WTC11 (cell line): ENCODE measurements at places on chromosomes 7 and 10.

GRCh38 chr7:6917258-6917657 is 91.2 kb upstream of the CCZ1B start:
- H3K4me3 ChIP-seq = no peak overlapping the region
- no peak overlapping the region for H3K27ac ChIP-seq
- H3K27me3 ChIP-seq = peaks cover 11% of the 10 kb centered on the region
- no peak for DNase-seq

DNA sequence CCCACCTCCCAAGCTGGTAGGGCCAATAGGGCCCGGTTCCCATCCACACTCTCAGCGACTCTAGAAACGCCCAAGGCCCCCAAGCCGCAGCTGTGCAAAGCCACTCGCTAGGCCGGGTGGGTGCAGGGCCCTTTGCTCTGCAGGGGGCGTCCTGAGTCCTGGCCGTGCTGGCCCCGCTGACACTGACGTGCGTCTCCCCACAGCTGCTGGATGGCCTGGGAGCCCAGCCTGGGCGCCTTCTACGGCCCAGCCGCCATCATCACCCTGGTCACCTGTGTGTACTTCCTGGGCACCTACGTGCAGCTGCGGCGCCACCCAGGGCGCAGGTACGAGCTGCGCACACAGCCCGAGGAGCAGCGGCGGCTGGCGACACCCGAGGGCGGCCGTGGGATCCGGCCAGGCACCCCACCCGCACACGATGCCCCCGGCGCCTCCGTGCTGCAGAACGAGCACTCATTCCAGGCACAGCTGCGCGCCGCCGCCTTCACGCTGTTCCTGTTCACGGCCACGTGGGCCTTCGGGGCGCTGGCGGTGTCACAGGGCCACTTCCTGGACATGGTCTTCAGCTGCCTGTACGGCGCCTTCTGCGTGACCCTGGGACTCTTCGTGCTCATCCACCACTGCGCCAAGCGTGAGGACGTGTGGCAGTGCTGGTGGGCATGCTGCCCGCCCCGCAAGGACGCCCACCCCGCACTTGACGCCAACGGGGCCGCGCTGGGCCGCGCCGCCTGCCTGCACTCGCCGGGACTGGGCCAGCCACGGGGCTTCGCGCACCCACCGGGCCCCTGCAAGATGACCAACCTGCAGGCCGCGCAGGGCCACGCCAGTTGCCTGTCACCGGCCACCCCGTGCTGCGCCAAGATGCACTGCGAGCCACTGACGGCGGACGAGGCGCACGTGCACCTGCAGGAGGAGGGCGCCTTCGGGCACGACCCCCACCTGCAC is 31.6 kb upstream of the KNDC1 start:
- DNase-seq = no peak
- H3K36me3 ChIP-seq = no peaks in the 10 kb centered on the region
- no peaks in the 10 kb centered on the region for H3K4me1 ChIP-seq
- H3K27ac ChIP-seq = no peak overlapping the region
- H3K4me3 ChIP-seq = no peak overlapping the region
- no peaks in the 10 kb centered on the region for H3K27me3 ChIP-seq

GRCh38 chr10:119177708-119178371 is 772 bp downstream of the PRDX3 start:
- peak overlapping the region; percentile 99 for H3K4me3 ChIP-seq
- H3K27me3 ChIP-seq = no peaks in the 10 kb centered on the region
- DNase-seq = no peak
- peaks cover 10% of the 10 kb centered on the region for H3K4me1 ChIP-seq

- DNase-seq = no peak
- H3K36me3 ChIP-seq = no peaks in the 10 kb centered on the region
- H3K27ac ChIP-seq = no peak overlapping the region
- no peak overlapping the region for H3K4me3 ChIP-seq
- H3K4me1 ChIP-seq = peaks cover 8% of the 10 kb centered on the region
- H3K27me3 ChIP-seq = no peaks in the 10 kb centered on the region
These were observed 40.2 kb upstream of the PROSER2 start for GRCh38 chr10:11782793-11783557.

GRCh38 chr10:49579621-49580020 is 30.5 kb upstream of the SLC18A3 start:
- no peak overlapping the region for H3K27ac ChIP-seq
- DNase-seq = no peak
- peaks cover 4% of the 10 kb centered on the region; the same call in 1 of the 2 replicates for H3K4me1 ChIP-seq

DNA sequence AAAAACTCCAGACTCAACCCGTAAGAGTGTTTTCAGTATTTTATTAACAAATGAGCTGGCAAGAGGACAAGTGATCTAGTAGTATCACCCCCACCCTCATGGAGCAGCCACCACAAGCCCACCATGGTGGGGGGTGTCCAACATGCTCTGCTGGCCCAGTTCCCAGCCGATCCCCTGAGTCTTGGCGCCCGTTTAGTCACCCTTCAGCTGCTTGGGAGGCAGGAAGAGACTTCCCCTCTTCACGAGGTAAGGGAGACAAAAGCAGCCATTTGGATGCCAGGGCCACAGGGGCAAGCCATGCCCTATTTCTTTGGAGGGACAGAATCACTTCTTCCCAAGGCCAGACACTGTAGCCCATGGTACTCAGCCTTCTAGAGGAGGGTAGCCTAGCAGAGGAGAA is 54.1 kb downstream of the NOD1 start:
- no peak overlapping the region for H3K4me3 ChIP-seq
- no peak for DNase-seq
- no peaks in the 10 kb centered on the region for H3K27me3 ChIP-seq
- peaks cover 6% of the 10 kb centered on the region; the same call in 1 of the 2 replicates for H3K36me3 ChIP-seq
- no peak overlapping the region for H3K27ac ChIP-seq

DNA sequence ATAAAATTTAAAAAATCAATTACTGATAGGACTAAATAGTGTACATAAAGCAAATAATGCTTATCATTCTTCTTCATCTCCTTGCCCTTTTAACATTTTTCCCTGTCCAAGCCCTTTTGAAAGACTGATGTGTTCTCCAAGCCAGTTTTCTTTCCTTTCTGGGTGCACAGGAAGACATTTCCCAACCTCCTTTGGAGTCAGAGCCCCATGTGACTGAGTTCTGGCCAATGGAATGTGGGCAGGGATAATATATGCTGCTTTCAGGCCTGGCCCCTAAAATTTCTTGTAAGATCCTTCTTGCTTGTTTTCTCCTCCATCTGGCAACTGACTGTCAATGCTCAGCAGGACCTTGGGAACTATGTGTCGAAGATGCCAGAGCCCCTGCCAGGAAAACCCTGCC is 197.5 kb downstream of the EMX2 start:
- H3K27me3 ChIP-seq = peaks cover 32% of the 10 kb centered on the region
- H3K4me3 ChIP-seq = no peak overlapping the region
- H3K27ac ChIP-seq = no peak overlapping the region
- H3K36me3 ChIP-seq = no peaks in the 10 kb centered on the region
- H3K4me1 ChIP-seq = peaks cover 2% of the 10 kb centered on the region

DNA sequence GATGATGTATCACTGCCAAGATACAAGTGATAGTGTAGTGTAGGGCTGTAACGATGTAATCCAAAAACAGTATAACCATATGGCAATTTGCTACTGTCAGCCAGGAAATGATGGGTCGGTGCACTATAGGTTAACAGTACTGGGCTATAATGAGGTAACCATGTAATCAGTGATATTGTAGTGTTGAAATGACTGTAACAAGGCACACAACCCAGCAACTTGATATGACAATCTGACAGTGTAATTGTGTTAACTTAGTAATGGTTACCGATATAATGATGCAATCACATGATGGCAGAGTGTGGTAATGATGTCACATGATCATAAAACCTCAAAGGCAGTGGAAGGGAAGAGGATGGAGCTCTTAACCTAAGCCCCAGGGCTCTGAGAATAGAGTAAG is 73.8 kb upstream of the SLF2 start:
- H3K4me3 ChIP-seq = no peak overlapping the region
- H3K27me3 ChIP-seq = peaks cover 15% of the 10 kb centered on the region
- H3K36me3 ChIP-seq = no peaks in the 10 kb centered on the region
- DNase-seq = no peak

GRCh38 chr7:4805110-4805983 is 29.9 kb downstream of the AP5Z1 start:
- H3K4me1 ChIP-seq = peaks cover 4% of the 10 kb centered on the region
- peaks cover 18% of the 10 kb centered on the region for H3K27me3 ChIP-seq
- no peak for DNase-seq
- H3K4me3 ChIP-seq = no peak overlapping the region

GRCh38 chr7:139523199-139523941 is at the start of gene CLEC2L:
Gene CLEC2L (plus strand): TSS chr7:139523685. CDS start chr7:139523928, 243 bp downstream.
- no peak within 1 kb of the TSS for H3K27ac ChIP-seq
- no peaks in the 10 kb centered on the region for H3K36me3 ChIP-seq
- peak within 1 kb of the TSS; percentile 75 for H3K4me3 ChIP-seq

GRCh38 chr7:87152897-87153641 is 816 bp downstream of the DMTF1 start:
- H3K4me3 ChIP-seq = peak overlapping the region; percentile 94
- H3K4me1 ChIP-seq = peaks cover 42% of the 10 kb centered on the region
- H3K27ac ChIP-seq = peak overlapping the region; percentile 99
- no peaks in the 10 kb centered on the region for H3K27me3 ChIP-seq
- H3K36me3 ChIP-seq = peaks cover 10% of the 10 kb centered on the region

- no peaks in the 10 kb centered on the region for H3K36me3 ChIP-seq
- no peaks in the 10 kb centered on the region for H3K4me1 ChIP-seq
- DNase-seq = no peak
- no peak overlapping the region for H3K27ac ChIP-seq
- no peak overlapping the region for H3K4me3 ChIP-seq
These were observed 211.7 kb upstream of the MKI67 start for GRCh38 chr10:128337860-128338378.

DNA sequence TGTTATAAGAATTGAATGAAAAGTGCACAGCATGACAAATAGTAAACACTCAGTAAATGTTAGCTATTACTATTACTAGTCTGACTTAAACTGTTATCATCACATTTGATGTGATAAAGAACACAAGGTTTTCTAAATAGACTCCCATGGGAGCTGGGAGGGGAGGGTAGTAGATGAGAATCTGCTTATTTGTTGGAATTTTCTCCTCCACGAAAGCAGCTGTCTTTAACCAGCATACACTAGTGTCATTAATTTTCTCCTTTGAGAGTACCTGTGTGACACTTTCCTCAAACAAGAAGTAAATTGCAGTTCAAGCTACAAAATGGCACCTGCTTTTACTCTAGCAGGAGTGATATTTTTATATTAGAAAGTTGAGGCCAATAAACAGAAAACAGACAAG is 200.1 kb downstream of the SKAP2 start:
- no peaks in the 10 kb centered on the region for H3K36me3 ChIP-seq
- no peak for DNase-seq
- H3K4me1 ChIP-seq = peaks cover 15% of the 10 kb centered on the region
- H3K27ac ChIP-seq = no peak overlapping the region

- no peaks in the 10 kb centered on the region for H3K4me1 ChIP-seq
- H3K36me3 ChIP-seq = no peaks in the 10 kb centered on the region
- DNase-seq = no peak
- H3K27ac ChIP-seq = no peak overlapping the region
These were observed 141.5 kb upstream of the PCBD1 start for GRCh38 chr10:71029907-71030306.

DNA sequence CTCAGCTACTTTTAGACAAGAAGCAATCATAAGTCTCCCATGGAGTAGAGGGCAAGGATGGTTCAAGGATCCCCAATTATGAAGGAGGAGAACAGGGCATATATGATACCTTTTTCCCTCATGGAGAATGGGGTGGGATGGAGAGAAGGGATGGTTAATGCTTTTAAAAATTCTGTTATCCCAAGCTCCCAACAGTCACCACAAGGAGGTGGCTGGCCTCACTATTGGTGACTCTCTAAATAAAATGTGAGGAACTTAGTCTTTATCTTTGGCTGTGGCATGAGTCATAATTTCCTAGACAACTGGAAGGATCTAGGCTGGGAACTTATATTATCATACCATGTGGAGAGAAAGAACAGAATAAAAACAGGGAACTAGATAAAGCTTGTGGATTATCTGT is 297.0 kb downstream of the PHTF2 start:
- no peaks in the 10 kb centered on the region for H3K4me1 ChIP-seq
- no peak overlapping the region for H3K4me3 ChIP-seq
- H3K36me3 ChIP-seq = no peaks in the 10 kb centered on the region
- no peak for DNase-seq

GRCh38 chr10:68560943-68561864 is 1.1 kb downstream of the TET1 start:
- H3K27ac ChIP-seq = peak overlapping the region; percentile 97
- peaks cover 43% of the 10 kb centered on the region for H3K4me1 ChIP-seq
- peak; percentile 38 for DNase-seq
- H3K4me3 ChIP-seq = peak overlapping the region; percentile 98
- no peaks in the 10 kb centered on the region; the same call in 1 of the 2 replicates for H3K27me3 ChIP-seq

GRCh38 chr7:114818501-114818900 is 103.4 kb upstream of the MDFIC start:
- no peak overlapping the region for H3K27ac ChIP-seq
- H3K4me1 ChIP-seq = peaks cover 36% of the 10 kb centered on the region
- no peak overlapping the region for H3K4me3 ChIP-seq
- H3K27me3 ChIP-seq = no peaks in the 10 kb centered on the region

DNA sequence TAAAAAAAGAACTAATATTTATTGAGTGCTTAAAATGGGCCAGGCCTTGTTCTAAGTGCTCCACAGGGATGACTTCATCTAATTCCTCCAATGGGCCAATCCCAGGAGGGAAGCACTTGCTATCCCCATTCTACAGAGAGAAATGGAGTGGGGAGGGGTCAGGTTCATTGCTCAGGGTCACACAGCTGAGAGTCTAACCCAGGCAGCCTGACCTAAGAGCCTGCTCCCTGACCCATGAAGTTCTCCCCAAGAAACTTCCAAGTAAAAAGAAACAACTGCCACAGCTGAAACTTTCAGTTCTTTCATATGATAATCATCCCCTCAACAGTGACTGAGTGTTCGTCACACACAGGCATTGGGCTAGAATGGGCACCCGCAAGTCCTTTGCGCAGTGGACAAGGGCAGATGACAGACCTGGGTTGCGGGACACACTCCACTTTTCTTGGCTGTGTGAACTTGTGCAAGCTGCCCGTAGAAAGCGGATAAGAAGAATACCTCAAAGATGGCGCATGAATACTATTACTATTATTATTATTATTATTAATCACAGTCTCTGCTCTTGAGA is 39.7 kb downstream of the BEND7 start:
- H3K4me1 ChIP-seq = peaks cover 5% of the 10 kb centered on the region
- H3K36me3 ChIP-seq = no peaks in the 10 kb centered on the region
- H3K27ac ChIP-seq = peak overlapping the region; percentile 75; the same call in 1 of the 2 replicates

GRCh38 chr7:105532709-105533460 is 884 bp downstream of the RINT1 start:
- H3K4me3 ChIP-seq = peak overlapping the region; percentile 94
- H3K4me1 ChIP-seq = peaks cover 12% of the 10 kb centered on the region
- H3K27me3 ChIP-seq = no peaks in the 10 kb centered on the region
